ENCODE measurements at places on chromosomes 13 and 19.

DNA sequence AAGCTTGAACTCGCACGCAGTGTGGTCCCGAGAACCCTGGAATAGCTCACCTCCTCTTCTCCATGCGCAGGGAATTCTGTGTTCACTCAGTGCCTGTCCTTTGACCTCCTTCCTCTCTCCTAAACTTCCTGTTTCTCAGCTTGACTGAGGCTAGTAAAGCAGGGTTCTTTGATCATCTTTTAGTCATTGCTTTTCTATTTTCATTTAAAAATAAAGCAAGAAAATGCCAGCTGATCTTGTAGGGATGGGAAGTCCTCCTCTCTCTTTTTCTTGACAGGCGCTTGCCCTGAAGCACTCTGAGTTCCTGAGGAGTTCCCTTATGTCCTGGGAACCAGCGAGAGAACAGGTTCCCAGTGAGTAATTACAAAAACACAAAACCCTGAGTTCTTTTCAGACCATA lies 62.8 kb downstream of the ARHGEF7 start:
- no peak for DNase-seq

DNA sequence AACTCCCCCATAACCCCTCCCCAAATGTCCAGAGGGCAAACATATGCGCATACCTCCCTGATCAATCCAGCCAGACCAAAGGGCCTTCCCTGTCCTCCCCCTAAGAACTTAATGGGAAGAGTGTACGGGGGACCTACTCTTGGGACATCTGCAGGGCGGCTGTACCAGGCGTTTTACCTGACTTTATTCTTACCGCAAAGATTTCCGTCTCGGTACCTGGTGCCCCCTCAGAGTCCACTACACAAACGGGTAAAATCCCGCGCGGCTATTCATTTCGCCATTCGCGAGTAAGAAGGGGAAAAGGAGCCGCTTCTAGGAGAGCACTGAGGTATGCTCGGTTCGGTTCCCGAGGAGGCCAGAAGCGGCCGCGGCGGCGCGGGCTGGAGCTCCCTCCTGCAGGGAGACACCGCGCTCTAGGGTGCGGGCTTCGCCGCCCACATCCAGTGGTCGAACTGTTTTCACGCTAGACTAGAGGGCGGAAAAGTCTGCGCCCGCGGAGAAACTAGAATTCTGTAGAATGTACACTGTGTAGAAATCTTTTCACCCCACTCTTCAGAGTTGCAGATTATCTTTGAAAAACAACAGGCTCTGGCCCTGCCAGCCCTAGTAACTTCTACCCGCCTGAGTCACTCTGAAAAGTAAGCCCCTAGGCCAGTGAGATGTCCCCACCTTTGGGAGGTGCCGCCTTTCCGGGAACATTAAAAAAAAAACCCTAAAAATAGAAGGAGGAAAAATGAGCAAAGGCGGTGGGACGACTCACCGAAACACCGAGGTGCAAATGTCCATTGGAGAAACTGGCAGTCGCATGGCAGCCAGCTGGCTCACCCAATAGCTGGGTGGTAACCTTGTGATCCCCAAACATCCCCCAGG lies 3.8 kb upstream of the TSHZ3 start:
- DNase-seq, result no peak

GRCh38 chr13:112764864-112765561 lies 75.2 kb downstream of the ATP11A start:
- DNase-seq, result no peak

GRCh38 chr13:95317039-95317989 lies 16.1 kb upstream of the ABCC4 start:
- DNase-seq, result no peak

DNA sequence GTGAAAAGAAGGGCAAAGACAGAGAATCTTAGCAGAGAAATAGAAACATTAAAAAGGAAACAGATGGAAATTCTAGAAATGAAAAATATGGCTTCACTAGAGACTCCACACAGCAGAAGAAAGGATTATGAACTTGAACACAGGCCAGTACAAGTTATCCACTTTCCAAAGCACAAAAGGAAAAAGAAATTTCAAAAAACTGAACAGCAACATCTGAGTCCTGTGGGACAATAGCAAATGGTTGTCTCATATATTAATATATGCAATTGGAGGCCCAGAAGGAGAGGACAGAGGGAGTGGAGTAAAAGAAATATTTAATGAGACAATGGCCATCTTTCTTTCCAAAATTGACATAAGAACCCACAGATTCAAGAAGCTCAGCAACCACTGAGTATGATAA lies 141.7 kb upstream of the GJB6 start:
- no peak for DNase-seq

- no peak for DNase-seq
These were observed 47.5 kb upstream of the RNF113B start for GRCh38 chr13:98224557-98224956.

- DNase-seq, result no peak
These were observed 43.8 kb downstream of the DCT start for GRCh38 chr13:94435604-94436226.

All from stimulated activated CD4-positive, alpha-beta T cell treated with anti-CD3 and anti-CD28 coated beads, Interleukin-4, amount 100 ng/mL, for 1 hour (primary cell).